Natural killer cell treated with Interleukin-12 subunit alpha and Interleukin-12 subunit beta and Interleukin-15 and Interleukin-18, amount 100 ng/mL, for 72 hours (primary cell): ENCODE measurements at places on chromosomes 5 and 9.
A peak's percentile ranks its signal among the peaks of the same experiment; 100 is the strongest.

GRCh38 chr5:145681686-145682085, 153.5 kb downstream of the PRELID2 start:
- no peak for DNase-seq

DNA sequence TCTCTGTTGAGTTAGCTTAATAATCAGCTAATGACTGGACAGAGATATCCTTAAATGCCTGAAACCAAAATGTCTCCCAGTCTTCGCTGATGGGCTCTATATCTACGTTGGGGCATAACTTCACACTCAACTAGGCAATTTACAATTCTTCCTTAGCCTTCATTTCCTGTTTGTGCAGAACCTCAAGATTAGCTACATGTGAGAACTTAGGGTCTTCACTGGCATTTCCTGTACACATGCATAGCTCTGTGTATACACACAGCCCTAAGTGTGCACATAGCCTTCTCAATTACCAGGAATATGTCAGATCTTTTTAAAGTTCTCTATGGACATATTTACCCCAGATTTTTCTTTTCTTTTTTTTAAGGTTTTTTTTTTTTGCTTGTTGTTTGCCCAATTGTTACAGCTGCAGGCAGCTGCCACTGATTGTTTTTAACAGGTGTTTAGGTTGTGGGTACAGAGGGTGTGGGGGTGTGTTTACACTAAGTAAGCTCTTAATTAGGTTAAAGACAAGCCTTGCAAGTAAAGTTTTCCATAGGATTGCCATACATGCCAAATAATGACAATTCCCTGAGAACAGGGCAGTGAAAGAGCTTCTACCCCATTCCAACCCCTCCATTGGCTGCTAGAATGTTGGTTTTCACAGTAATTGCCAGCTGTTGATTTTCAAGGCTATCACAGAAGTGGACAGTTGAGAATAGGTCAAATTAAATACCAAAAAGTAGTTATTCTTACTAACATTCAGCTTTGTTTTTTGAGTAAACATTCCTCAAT, 441.0 kb downstream of the TLE4 start:
- DNase-seq: no peak

DNA sequence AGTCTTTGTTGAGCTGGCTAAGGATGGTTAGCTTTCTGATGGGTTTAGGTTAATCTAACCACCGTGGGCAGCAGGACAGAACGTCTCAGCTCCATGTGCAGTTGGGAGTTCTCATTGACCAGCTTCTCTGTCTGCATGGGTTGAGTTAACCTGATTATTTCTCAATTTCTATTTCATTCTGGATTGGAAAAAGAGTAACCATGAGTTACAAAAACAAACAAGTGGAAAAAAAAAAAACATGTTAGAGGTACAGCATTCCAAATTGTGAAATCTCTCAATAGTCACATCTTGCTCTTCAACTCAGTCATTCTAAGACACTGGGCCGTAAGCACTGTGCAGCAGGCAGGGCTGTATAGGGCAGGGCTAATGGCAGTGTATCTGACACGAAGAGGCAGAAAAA, 343.7 kb upstream of the KLF4 start:
- no peak for DNase-seq

- DNase-seq: no peak
Observed at GRCh38 chr5:42611437-42611836, 145.2 kb upstream of the CCDC152 start.

DNA sequence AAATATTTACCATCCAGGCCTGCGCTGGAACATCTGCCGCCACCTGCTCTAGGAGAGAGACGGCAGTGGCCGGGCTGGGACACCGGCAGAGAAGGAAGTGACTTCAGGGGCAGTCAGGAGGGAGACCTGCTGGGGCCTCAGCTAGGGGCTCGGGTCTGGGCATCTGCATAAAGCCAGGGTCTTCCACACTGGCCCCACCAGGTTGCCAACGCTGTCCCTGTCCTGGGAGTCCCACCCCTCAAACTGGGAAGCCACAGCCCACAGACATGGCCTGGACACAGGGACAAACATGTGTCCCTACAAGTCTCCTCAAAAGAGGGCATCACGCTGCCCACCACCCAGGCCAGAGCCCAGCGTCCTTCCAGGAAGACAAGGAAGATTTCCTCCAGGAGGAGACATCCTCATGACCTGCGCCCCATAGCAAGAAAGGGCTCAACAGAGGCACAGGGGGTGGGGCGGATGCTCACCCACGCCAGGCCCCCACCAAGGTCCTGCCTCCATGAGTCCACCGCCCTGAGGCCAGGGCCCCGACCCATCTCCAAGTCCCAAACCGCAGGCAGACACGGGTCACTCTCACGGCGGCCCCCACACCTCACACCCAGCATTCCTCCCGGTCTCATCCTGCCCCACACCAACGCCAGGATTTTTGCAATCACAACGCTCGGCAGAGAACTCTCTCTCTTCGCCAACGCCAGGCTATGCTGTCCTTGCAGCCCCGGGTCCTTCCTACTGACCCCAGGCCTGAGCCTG, 9.0 kb downstream of the VAV2 start:
- peak; percentile 51 for DNase-seq

GRCh38 chr9:92550765-92551164, 15.0 kb upstream of the ECM2 start:
- no peak for DNase-seq

GRCh38 chr9:312596-313320, 98.1 kb downstream of the DOCK8 start:
- no peak for DNase-seq

DNA sequence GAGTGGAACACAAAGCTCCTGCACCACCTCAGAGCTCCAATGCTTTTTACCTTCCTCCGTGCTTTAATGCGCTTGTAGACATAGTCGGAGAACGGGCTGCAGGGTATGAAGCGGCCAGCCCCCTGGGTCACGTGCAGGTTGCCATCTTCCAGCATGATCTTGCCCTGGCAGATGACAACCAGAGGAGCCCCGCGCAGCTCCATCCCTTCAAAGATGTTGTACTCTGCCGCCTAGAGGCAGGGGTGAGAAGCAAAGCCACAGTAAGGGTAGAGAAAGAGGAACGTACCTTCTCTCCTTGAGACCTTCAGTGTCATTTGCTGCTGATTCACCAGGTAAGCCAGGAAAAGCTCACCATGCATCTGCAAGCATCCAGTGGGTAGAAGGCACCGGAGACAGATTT, 112.3 kb downstream of the DPYSL3 start:
- no peak for DNase-seq

GRCh38 chr9:36336131-36336907, 63.8 kb downstream of the RNF38 start:
- no peak for DNase-seq

- no peak for DNase-seq
Observed at GRCh38 chr9:87898151-87898550, 15.5 kb downstream of the SPATA31E1 start.

GRCh38 chr5:122436615-122437014, 124.6 kb downstream of the SNCAIP start:
- no peak for DNase-seq

DNA sequence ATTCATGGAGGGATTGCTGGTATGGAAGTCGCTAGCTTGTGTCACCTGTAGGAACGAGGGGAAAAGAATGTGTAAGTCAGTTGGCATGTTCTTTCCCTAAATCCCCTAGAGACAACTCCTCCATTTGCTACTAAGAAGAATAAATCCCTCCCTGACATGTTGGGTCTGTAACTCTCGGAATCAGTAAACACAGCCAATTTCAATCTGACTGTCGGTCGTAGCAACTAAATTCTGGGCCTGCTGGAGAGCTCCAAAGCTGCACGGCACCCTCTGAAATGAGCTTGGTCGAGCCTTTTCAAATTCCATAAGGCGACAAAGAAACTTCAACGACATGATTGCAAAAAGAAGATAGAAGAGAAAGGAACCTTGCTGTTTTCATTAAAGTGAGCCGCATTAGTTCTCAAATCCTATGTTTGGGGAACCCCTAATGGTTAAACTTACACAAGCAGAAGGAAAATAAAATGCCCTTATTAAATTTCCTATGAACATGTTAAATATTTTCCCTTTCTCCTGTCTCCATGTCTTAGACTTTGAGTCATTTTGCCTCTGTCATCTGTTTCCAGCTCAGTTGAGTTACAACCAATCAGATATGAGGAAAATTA, 735.8 kb upstream of the WWC1 start:
- DNase-seq: no peak

DNA sequence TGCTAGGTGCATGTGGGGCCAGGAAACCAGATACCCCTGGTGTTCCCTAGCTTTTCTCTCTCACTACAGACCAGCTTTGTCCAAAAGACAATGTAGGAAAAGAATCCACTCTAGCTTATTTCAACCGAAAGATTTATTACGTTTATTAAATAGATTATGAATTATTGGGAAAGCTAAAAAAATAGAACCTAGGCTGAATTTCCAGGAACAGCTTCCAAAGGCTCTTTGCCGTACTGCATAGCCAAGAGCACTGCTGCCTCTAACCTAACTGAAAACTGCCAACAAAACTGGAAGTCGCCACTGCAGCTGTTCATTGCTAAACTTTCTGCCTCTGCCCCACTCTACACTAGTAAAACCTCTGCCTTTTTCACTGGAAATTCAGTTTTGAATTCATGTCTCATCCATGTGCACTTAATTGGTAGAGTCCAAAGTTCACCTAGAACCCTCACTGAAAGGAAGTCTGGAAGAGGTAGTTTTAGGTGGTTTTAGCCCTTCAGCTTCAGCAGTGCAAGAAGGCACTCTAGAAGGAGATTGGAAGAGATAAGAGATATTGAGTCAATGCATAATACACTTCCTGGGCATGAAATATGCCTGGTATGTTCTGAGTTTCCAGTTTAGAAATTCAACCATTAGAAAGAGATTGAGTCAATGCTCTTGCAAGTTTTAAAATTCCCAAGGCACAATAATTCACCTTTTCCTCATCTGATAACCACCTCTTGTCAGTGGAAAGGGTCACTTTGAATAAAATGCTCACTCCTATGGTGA, 927.9 kb downstream of the MAT2B start:
- DNase-seq: no peak

- no peak for DNase-seq
Observed at GRCh38 chr5:142811866-142812557, 41.8 kb downstream of the ARHGAP26 start.

DNA sequence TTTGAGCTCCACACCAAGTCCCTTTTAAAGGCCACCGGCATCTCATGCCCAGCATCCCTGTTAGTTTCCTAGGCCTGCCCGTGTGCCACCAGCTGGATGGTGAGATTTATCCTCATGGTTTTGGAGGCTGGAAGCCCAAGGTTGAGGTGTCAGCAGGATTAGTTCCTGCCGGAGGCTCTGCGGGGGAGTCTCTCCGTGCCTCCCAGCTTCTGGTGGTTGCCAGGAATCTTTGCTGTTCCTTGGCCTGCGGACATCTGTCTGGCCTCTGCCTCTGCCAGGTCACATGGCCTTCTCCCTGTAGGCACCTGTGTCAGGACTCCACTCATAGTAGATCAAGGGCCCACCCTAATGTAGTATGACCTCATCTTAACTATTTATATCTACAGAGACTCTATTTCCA, 45.4 kb downstream of the JADE2 start:
- no peak for DNase-seq

- no peak for DNase-seq
Observed at GRCh38 chr5:63094730-63095129, 516.1 kb downstream of the LRRC70 start.

DNA sequence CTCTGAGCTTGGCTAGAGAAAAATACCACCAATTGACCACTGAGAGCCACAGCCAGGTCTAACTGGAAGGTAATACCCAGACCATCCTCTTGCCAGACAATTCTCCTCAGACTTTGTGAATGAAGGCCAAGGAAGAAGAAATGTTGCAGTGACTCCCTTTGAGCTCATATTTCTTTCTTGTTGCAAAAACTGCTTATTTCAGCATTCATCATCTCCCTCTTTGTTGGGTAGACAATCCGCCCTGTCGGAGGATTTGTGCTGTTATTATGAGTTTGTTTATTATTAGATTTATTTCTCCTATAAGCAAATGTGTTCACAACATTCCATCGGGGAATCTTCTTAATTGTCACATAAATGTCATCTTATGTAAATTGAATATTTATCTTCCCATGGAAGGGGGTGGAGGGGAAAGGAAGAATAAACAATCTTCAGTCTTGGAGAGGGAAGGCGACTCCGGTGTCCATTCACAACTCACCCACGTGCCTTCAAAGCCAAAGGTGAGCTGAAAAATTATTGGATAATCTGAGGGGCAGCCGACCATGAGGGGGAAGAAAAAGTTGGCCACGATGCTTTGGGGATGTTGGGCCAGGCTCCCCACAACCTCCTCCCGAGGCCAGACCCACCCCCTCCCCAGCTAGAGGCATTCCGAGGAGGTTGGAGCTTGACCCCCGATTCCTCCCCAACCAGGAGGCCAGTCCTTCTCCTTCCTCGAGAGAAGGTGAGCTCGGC, 1.8 kb upstream of the JADE2 start:
- peak; percentile 22 for DNase-seq

GRCh38 chr9:134663753-134664415, 22.3 kb downstream of the COL5A1 start:
- DNase-seq: no peak

DNA sequence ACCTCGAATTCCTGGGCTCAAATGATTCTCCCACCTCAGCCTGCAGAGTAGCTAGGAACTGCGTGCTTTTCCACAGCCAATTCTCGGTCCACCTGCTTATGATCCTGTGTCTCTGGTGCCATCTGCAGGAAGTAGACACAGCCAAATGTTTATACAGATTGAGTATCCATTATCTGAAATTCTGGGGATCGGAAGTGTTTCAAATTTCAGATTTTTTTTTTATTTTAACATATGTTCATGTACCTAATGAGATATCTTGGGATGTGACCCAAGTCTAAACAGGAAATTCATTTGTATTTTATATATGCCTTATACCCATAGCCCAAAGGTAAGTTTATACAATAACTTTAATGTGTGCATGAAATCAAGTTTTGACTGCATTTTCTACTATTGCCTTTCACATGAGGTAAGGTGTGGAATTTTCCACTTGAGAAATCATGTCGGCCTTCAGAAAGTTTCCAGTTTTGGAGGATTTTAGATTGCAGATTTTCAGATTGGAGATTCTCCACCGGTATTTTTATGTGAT, 89.5 kb downstream of the ESM1 start:
- DNase-seq: no peak

GRCh38 chr9:79185866-79186265, 385.9 kb upstream of the TLE4 start:
- no peak for DNase-seq

- DNase-seq: no peak
Observed at GRCh38 chr9:23321049-23321448, 505.0 kb downstream of the ELAVL2 start.

DNA sequence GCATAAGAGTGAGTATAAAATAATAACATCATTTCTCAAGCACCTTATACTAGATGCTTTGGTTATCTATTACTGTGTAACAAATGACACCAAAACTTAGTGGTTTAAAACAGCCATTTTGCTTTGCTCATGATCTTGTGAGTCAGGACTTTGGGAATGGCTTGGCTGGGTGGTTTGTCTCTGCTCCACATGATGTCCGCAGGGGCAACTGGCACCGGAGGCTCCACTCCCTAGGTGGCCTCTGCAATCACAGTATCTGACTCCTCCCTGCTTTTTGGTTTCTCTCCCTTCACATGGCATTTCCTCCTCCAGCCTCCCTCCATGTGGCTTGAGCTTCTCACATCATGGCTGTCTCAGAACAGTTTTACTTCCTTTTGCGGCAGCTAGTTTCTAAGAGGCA, 259.5 kb downstream of the GAS1 start:
- no peak for DNase-seq
